ENCODE measurements at places on chromosomes 6 and 20.
A peak's percentile ranks its signal among the peaks of the same experiment; 100 is the strongest.

GRCh38 chr6:14927398-14927797 lies 318.5 kb upstream of the JARID2 start:
- no peak for DNase-seq

GRCh38 chr6:40398810-40399477 lies 188.2 kb downstream of the LRFN2 start:
- no peak for DNase-seq

DNA sequence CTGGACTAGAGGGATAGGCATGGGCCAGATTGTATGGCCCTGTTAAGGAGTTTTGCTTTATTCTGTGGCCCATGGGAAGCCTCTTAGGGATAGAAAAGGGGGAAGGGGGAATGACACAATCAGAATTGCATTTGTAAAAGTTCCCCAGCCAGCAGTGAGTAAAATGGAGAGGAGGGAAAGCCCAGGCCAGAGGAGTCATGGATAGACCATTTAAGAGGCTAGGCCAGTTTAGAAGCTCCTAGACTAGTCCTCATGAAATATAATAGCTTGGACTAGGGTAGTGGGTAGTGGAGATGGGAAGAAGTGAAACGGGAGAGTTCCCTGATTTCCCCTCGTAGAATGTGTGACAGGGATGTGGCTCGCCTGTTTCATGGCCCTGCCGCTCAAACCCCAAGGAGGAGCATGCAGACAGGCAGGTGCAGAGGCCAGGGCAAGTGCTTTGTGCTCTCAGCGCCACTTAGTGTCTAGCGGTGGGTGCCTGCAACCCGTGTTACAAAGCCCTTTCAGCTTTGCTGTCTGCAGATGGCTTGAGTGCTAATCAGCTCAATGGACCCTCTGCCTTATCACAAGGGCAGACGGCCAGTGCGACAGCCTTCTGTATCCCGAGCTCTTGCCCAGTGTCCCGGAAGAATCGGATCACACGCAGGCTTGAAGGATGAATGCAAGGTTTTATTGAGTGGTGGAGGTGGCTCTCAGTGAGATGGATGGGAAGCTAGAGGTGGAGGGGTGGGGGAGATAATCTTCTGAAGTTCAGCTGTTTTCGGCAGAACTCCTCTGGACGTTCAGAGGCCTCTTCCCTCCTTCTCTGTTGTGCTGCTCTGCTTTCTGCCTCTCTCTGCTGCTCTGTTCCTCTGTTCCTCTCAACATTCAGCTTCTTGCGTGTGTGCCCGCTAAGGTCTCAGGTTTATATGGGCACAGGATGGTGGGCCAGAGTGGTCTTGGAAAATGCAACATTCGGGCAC lies 141.1 kb downstream of the CEP57L1 start:
- DNase-seq: peak; percentile 51

GRCh38 chr6:54284161-54284860 lies 23.9 kb upstream of the TINAG start:
- DNase-seq: no peak

DNA sequence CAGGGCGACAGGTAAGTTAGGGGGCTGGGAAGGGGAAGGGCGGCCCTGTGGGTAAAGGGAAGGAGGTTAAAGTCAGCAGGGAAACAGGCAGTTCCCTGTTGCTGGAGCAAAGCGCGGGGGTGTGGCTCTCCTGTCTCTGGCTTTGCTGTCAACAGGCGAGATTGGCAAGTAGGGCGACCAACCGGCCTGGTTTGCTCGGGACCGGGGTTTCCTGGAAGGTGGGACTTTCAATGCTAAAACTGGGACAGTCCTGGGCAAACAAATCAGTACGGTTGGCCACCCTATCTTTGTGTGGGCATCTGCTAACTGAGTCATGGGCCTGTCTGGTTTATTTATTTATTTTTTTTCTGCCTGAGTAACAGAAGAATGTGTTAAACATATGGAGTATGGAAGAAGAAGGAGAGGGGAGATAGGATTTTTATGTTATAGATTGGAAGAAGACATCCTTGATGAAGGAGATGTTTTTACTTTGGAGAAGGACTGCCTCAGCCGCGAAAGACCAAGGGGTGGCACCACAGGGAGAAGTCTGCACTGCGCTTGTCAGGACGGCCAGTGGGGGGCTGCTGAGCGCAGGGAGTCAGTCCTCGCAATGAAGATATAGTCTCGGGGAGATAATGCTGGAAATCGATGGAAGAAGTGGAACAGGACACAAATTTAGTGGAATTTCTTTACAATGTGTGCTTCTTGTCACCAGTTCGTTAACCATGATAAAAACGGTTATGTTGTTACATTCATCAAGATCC lies 43.4 kb upstream of the ESR1 start:
- peak; percentile 31 for DNase-seq

GRCh38 chr6:123587838-123588545 lies 48.8 kb downstream of the TRDN start:
- no peak for DNase-seq

GRCh38 chr20:52536040-52536439 lies 344.5 kb upstream of the ZFP64 start:
- DNase-seq: no peak

DNA sequence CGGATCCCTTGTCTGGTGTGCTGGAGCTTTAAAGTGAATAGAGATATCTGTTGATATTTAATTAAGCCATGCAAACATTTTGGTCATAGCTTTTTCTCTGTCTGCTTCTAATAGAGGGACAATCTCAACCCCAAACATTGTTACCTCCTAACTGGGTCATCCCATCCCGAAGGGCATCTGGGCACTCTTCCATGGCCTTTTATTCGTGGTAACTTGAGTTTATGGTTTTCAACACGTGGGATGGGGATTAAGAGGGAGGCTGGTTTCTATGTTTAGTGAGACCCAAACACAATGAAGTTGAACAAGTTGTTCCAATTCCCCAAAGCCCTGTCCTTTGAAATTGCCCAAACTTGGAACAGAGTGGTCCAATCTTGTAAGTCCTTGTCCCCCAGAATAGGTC lies 1.4 kb upstream of the ENPP5 start:
- no peak for DNase-seq

- DNase-seq: no peak
These were observed 19.0 kb downstream of the KIF3B start for GRCh38 chr20:32296412-32296811.

DNA sequence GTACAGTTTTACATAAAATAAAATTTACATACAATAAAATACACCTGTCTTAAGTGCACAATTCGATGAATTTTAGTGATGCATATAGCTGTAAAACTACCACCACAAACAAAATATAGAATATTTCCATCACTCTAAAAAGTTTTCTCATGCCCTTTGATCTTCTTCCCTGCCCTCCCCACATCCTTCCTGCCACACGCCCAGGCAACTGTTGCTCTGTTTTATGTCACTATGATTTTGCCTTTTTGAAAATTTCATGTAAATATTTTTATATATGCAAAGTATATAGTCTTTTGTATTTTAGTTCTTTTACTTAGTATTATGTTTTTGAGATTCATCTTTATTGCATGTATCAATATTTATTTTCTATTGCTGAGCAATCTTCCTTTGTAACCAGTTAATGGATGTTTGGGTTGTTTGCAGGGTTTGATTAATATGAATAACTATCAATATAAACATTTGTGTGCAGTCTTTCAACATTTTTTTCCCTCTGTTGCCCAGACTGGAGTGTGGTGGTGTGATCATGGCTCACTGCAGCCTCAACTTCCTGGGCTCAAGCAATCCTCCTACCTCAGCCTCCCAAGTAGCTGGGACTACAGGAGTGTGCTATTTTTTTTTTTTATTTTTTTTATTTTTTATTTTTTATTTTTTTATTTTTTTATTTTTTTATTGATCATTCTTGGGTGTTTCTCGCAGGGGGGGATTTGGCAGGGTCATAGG lies 23.8 kb upstream of the SAMHD1 start:
- DNase-seq: no peak

- no peak for DNase-seq
These were observed 7.9 kb upstream of the POU5F1 start for GRCh38 chr6:31178143-31179041.
